ENCODE measurements at places on chromosomes 5 and 9. TPM values are rescaled to one million over a fixed set of nuclear protein-coding genes. Genes with fewer than 3 reads are reported as not detected.

The DOLPP1 gene
- total RNA-seq, result 19.6 TPM

The CYLC2 gene
- not detected for total RNA-seq

The IL4 gene
- not detected for total RNA-seq

The CMBL gene
- 26.9 TPM for total RNA-seq

The PCDHB5 gene
- 2.5 TPM for total RNA-seq

The CYSRT1 gene
- 0.50 TPM for total RNA-seq

The CTXN3 gene
- total RNA-seq, result not detected

The PDCD1LG2 gene
- 1.7 TPM for total RNA-seq

The LRRC19 gene
- total RNA-seq, result not detected

The HAPLN1 gene
- 0.05 TPM for total RNA-seq

Measured in left lung (tissue), 14 donors.